H7 (cell line): ENCODE measurements at places on chromosomes 6 and 20.

DNA sequence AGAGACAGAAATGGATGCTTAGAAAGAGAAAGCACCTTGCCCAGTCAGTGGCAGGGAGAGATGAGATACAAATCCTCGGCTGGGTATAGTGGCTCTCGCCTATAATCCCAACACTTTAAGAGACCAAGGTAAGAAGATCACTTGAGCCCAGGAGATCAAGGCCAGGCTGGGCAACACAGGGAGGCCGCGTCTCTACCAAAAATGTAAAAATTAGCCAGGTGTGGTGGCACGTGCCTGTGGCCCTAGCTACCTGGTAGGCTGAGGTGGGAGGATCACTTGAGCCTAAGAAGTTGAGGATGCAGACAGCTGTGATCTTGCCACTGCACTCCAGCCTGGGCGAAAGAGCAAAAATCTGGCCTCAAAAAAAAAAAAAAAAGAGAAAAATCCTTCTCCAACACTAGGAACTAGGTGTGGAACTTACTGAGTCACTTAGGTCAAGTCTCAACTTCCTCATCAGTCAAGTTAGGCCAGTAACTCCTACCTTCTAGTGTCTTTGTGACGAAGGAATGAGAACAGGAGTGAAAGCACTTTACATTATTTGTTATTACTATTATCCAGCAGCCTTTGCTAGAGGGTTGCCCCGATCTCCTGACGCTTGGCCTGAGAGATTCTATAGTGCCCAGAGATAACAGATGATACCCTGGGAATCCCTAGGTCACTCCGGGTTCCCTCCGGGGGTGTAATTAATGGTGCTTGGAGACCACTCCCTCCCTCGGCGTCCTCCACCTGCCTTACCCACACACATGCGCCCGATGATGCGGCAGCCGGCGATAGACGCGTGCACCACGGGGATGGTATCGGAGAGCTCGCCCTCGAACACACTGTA lies 918 bp downstream of the EIF6 start:
- DNase-seq, result no peak

DNA sequence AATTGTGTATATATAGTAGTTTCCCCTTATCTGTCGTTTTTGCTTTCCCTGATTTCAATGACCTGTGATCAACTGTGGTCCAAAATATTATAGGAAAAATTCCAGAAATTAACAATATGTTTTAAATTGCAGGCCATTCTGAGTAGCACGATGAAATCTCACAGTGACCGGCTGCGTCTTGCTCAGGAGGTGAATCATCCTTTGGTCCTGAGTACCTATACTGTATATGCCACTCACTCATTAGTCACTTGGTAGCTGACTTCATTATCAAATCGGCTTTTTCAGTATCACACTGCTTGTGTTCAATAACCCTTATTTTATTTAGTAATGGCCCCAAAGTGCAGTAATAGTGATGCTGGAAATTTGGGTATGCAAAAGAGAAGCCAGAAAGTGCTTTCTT lies 728.3 kb upstream of the EYS start:
- DNase-seq, result no peak

DNA sequence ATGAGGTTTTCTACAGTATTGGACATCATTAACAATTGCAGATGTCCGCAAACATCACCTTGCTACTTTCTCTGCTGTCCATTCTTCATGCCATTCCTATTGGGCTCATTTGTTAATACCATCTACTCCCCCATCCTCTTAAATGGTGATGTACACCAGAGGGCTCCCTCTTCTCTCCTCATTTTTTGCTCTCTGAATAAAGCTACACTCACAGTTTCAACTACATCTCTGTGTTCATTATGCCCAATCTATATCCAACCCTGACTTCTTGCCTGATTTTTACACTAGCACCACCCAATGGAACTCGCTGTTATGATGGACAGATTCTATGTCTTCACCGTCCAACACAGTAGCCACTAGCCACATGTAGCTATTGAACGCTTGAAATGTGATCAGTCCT lies 288.1 kb upstream of the ID4 start:
- no peak for DNase-seq

DNA sequence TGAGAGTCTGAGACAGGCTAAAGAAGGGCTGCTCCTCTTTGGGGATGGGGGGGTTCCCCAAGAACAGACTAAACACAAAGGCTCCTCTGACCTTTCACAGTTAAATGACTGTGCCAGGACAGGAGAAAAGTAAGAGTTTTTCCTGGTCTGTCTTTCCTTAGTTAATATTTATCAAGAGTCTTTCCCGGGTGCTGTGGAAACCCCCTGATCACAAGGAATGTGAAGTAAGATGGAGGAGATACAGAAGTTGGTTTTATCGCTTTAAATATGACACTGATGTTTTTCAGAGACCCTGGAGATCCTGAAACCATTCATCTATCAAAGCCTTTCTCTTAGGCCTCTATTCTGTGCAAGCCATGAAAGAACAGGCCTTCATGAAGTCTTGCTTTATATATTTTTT lies 105.8 kb downstream of the RNF144B start:
- no peak for DNase-seq

DNA sequence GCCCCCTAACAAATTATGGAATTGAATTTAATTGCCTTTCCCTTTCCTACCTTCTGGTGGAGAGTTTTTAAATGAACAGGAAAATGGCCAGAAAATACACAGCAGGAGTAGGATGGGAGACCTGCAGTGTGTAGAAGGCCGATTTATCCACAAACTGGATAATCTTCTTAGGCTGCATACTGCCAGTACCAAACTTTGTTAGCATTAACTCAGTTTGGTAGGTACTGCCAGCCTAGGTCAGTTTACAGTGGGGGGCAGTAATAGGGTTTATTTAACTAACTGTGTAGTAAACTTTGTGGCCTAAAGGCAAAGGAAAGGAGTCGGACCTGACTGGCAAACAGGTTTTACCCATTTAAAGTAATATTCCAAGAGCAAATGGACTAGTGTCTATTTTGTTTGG lies 4.6 kb downstream of the NCOA3 start:
- no peak for DNase-seq

DNA sequence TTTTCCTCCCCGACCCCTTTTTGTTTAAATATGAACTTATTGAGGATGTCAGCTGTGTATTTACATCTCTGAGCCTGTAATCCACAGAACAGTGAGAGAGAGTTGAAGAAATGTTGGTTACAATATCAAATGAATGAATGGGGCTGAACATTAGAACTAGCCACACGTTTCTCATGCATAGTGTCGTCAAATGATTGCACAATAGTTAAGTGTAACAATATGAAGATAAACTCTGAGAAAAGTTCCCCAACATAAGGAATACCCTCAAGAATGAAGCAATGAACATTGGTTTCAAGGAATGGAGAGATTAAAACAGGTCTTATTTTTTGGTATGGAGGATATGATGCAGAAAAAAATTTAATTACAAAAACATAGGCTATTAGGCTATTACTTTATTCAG lies 100.5 kb upstream of the DTNBP1 start:
- DNase-seq, result no peak

GRCh38 chr6:167210375-167211294 lies 52.9 kb upstream of the GPR31 start:
- no peak for DNase-seq

DNA sequence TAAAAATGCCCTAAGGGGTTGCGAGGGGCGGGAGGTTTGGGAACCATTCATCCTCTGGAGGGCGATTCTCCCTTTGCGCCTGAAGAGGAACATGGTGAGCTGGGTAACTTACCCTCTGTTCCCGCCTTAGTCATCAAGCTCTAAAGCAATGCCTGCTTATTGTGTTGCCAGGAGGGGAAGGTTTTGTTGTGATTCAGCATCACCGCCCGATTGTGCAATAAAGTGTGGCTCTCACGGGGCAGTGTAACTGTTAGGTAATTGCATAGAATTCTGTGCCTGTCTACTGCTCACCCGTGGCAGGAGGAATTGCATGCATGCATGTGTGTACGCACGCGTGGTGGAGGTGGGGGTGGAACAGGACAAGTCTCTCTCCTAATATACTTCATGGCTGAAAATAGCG lies 95.5 kb upstream of the AGPAT4 start:
- DNase-seq, result no peak

DNA sequence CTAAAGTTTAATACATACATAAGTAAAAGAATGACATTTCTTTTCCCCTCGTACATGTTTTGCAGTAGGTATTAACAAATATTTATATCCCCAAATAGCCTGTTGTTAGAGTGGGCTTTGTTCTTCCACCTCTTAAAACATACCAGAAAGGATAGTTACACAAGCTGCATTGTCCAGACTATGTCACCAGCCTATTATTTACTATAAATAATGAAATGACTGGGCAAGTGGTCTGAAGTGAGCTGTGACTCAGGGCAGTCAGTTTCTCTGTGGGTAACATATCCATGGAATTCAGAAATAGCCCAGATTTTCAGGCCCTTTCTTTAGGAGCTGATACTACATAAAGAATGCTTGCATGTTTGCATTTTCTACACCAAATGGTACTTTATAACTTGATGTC lies 60.1 kb downstream of the FUT9 start:
- DNase-seq, result no peak

DNA sequence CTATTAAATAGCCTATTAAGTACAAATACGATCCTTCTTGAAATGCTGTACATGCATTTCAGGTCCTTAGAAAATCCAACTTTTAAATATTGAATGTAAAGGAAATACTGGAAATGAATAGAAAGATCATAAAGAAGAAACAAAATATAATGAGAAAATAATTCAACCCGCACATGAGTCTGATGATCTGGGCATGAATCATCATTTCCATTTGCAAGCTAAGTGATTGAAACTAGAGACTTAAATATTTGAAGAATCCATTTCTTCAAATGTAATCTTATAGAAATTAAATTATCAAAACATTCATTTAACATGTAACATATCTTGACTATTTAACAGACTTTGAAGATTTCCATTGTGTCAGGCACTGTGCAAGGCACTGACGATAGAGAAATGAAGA lies 977.0 kb downstream of the TFAP2A start:
- no peak for DNase-seq

DNA sequence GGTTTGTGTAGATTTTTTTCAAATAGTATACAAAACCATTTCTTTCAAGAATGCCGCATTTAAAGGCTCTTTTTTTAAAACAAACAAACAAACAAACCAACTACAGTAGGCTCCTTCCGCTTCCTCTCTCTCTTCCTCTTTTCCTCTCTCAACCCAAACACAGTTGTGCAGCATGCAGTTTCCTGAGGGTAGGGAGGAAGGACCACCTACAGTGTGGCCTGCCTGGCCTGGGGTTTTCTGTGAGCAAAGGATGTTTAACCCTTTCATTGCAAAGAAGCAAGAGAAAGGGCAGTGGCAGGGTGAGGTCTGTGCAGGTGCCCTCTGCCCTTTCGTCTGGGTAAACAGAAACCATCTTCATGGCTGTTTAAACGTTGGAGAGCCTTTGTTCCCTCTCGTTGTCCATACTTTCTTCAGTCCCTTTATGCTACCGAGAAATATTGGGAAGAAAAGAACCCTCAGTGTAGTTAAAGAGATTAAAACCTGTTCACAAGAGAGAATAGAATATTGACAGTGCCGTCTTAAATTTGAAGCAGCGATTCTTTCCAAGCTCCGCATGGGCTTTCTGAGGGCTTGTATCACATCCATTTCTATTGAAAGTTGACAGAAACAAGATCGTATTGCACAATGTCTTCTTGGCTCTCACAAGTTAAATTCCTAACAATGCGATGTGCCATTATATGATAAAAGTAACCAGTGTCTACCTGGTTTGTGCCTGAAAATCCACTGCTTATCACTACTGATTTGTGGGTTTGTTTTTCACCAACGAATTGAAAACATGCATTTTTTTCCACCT lies 215.5 kb upstream of the SNX9 start:
- peak; percentile 83 for DNase-seq

- no peak for DNase-seq
Measured at GRCh38 chr20:62405981-62406513, 1.0 kb downstream of the CABLES2 start.

- DNase-seq, result peak; percentile 46
Measured at GRCh38 chr6:168192195-168192900, 113.3 kb upstream of the FRMD1 start.

DNA sequence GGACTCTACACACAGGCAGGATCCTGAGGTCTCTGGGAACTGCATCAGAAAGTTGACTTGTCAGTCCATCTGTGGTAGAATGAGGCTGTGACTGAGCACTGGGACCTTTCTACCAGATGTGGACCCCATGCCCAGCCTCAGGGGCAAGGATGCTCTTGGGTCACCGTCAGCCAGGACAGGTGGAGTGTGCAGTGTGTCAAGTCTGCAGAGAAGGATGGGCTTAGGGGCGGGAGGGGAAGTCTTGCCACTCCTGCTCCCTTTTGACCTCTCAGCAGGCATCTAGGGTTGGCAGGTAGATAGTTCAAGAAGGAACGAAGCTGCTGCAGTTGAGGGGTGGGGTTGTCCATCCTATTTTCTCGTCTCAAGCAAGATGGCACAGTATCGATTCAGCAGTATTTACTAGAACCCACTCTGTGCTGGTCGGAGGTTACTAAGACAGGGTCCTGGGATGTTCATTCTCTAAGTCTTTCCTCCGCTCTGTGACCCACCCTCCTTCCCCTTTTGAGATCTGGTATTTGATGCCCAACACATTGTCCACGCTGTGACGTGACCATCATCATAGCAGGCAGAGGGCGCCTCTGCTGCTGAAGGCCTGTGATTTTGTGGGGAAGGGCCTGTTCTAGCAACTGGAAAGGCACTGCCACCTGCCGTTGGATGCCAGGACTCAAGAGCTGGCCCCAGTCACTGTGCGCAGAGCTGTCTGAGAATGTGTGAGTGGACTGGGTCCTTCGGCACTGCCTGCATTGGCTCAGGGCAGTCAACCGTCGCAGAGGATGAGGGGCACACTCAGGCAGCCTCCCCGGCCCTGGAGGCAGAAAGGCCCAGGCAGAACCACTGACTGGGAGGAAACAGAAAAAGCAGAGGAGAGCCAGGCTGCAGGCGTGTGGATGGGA lies 23.2 kb downstream of the RBCK1 start:
- DNase-seq, result peak; percentile 87

DNA sequence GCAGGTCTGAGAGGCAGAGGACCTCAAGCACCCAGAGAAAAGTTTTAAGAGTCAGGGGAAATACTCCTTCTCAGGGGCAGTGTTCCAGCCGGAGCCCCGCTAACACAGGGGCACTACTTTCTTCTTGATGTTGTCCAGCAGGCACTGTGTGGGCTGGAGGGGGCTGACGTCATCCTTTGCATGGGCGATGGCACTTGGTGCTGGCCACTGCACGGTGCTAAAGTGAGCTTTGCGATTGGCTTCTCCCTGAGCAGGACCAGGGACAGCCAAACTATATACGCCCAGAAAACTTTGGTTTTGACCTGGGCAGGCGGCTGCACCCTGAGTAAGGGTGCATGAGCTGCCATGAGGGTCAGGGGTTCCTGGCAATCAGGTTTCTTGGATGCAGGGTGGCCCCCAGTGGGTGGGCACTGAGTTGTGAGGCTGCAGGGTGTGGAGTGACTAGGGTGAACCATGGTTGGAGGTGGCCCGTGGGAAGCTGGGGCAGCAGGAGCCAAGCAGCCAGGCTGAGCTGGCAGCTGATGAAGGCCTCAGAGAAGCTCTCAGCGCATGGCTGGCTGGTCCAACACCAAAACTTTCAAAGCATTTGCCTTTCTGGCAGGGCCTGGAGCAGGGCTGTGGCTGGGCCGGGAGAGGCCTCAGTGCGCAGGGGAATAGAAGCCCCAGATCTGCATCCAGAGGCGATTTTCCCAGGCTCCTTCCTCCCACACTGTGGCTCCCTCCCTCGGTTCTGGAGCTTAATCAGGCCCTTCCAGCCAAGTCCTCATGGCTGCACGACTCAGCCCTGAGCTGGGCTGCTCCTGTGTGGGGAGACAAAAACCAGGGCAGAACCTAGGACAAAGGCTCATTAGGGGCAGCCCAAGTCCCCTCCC lies 18.3 kb downstream of the MRPS18A start:
- peak; percentile 62 for DNase-seq
